ENCODE measurements at places on chromosomes 2 and 18.

DNA sequence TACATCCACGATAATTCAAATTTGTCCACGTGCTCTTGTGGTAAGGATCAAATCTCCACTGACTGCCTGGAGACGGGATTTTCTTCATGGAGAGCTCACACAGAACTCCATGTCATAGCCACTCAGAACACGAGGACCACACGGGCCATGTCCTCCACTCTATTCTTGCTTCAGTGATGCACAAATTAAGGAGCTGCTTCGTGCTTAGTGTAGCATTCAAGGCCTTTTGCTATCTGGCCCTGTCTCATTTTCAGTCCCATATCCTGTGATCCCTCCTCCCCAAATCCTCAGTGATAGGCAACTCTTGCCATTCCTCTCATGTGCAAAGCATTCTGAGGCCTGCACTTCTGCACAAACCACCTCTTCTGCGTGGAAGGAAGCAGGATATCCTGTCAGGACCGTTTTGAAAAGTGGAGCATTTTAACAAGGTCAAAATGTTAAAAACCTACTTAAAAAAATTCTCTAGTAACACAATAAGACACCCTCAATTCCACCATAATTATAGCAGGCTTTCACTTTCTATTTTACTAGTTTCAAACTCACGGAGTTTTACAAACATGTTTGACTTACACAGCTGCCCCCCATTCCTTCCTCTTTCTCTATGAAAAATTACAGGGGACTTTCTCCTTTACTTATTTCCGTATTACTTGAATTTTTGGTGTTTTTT lies 35.2 kb downstream of the ST3GAL5 start:
- no peak for DNase-seq

DNA sequence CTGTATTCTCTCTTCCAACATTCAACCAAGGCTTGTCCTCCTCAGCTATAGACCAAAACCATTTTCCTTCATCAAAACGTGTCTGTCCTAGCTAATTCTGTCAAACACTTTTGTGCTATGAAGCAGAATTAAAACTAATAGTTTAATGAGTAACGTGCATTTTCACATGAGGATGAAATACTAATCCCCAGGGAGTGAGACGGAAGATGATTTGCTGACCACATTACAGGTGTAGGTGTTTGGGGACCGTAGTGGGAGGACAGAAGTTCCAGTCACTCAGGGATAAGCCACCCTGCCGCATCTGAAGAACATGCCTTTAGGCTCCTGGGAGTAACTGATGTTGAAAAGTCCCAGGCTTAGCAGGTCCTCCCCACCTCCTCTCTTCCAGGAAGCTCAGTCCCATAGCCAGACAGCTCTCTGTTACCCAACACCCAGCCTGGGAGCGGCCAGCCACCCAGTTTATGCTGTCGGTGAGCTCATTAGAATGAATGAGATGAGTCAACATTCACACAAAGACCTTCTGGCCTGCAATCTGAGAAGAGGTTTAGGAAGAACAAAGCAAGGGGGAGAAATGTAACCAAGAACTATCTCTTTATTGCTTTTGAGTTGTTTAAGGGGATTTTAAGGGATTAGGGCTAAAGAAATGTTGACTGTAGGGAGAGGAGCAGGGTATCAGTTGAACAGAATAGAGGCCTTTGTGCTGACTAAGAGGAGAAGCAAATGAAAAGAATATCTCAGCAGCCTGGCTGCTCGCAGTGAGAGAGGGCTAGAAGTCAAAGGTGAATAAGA lies 122.5 kb downstream of the FOXI3 start:
- no peak for DNase-seq

GRCh38 chr2:18484625-18485024 lies 75.8 kb downstream of the RDH14 start:
- DNase-seq, result no peak

DNA sequence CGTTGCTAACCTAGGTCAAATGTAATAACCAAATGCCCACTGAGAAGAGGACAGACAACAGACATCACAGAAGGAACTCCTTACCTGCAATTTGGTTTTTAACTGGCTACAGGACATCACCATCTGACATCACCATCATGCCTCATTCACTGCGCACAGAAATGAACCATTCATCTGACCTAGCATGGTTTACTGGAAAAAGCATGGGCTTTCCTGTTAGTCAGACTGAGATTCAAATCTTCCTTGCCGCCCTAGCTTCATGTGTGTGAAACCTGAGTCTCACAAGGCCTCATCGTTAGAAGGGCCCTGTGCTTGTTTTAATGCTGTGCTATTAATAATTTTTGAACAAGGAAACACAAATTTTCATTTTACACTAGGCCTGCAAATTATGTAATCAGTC lies 1.1 kb upstream of the HIBCH start:
- DNase-seq, result no peak

DNA sequence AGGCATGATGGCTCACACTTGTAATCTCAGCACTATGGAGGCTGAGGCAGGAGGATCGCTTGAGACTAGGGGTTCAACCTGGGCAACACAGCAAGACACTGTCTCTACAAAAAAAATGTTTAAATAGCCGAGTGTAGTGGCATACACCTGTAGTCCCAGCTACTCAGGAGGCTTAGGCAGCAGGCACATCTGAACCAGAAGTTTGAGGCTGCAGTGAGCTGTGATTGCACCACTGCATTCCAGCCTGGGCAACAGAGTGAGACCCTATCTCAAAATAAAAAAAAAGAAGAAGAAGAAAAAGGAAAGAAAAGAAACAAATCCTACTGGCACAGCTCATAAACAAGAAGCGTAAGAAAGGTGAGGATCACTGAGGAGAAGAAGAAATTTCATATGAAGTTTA lies 19.9 kb downstream of the METTL4 start:
- DNase-seq, result no peak

- no peak for DNase-seq
These were observed 7.6 kb upstream of the ESPNL start for GRCh38 chr2:238092486-238093035.

DNA sequence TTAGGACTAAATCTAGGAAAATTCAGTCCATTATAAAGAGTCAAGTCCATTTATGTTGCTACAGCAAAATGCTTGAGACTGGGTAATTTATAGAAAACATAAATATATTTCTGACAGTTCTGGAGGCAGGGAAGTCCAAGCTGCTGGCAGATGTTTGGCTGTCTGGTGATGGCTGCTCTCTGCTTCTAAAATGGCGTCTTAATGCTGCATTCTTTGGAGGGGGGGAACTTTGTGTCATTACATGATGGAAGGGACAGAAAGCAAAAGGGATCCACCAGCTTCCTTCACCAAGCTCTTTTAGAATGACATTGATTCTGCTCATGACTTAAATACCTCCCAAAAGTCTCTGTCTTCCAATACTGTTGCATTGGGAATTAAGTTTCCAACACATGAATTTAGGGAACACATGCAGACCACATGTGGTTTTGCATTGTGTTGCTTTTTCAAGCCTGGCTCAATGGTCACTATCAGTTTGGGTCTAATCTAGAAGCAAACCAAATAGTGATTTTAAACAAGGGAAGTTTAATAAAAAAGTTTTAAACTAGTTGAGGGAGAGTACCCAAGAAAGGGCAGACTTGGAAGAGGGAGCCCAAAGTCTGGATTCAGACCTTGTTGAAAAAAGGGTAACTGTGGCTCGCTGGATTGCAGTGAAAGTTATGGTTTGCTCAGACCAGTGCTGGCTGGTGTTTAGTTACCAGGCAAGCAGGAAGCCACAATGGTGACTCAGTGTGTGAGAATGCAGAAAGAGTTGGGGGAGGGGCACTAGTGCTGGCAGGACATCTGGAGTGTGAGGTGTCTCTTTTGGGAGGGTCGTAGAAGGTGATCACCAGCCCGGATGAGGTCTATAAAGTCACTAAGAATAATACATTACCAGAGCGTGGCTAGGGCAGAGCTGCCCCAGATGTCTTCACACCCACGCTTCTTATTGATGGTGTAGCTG lies 30.8 kb downstream of the C18orf54 start:
- DNase-seq, result no peak

DNA sequence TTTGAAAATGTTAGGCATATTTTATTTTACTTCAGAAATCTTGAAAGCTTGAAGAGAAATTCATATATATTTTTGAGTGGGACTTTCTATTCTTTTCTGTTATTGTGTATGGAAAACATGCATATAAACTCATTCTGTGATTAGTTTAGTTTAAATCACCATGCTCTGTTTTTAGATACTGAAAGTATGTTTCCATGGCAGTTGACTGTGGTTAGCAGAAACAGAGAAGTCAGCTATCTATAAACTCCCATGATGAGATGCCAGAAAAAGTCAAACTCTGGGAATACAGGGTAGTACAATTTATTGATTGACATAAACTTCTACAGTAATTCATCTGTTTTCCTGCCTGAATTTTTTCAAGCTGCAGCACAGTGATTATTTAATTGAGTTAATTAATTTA lies 905.3 kb upstream of the VRK2 start:
- DNase-seq, result no peak

DNA sequence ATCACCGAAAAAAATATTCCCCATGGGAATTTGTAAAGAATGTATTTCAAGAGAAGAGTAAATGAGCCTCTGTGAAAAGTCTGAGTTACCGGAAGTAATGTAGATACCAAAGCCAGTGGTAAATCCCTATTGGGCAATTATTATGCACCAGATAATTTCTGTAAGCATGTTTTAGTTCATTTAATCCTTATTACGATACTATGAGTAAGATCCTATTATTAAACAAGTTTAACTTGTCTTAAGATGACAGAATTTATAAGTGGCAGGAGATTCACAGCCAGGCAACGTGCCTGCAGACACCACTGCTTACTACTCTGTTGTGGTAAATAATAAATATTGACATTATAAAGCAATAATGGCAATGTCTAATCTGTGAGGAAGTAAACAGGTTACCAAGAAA lies 280.8 kb upstream of the RGPD4 start:
- DNase-seq, result no peak

DNA sequence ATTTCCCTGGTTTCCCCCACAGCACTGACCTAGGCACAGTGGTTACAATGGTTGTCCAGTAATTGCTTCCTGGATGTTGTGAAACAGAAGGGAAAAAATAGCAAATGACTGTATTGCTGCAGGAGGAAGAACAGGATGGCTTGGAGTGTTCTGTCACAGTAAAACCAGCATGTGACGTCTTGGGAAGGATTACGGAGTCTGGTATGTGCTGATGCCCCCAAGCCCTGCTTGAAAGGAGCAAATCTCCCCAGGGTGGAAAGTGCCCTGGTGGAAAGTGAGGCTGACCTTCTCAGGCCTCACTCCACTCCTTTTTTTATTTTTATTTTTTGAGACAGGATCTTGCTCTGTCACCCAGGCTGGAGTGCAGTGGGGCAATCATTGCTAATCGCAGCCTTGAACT lies 7.8 kb downstream of the RAB11FIP5 start:
- DNase-seq, result no peak

GRCh38 chr18:55488473-55488872 lies 99.5 kb downstream of the TCF4 start:
- DNase-seq, result no peak

GRCh38 chr2:9565436-9566153 lies 10.0 kb upstream of the ADAM17 start:
- DNase-seq, result no peak

DNA sequence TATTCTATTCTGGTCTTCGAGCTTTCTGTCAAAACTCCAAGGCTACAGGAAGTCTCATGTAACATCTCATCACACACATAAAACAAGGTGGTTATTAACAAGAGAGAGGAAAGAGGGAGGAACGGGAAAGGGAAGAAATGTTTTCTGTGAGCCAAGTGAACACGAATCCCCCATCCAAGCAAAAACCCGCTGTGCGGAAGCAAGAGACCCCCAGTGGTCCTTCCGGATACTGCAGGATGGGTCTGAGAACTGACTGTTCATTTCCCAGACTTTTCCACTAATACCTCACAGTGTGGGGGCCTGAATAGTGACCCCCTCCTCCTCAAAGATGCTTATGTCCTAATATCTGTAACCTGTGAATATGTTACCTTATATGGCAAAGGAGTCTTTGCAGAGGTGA lies 19.0 kb upstream of the DIPK1C start:
- no peak for DNase-seq

DNA sequence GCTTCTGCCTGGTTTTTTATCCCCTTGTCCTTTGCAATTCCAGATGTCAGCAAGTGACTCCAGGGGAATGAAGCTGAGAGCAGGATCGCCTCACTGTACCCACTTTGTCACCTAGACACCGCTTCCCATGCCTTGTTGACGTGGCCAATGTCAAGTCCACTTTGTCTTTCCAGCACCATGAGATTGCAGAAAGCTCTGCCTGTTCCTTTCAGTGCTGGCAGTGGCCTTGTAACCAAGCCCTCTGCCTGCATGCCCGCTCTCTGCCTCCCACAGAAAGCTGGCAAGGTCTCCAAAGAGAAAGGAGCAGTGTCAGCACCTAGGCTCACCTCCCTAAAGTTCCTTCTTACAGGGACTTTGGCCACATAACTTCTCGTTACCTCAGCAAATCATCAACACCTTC lies 282.2 kb upstream of the ST6GAL2 start:
- DNase-seq, result no peak

DNA sequence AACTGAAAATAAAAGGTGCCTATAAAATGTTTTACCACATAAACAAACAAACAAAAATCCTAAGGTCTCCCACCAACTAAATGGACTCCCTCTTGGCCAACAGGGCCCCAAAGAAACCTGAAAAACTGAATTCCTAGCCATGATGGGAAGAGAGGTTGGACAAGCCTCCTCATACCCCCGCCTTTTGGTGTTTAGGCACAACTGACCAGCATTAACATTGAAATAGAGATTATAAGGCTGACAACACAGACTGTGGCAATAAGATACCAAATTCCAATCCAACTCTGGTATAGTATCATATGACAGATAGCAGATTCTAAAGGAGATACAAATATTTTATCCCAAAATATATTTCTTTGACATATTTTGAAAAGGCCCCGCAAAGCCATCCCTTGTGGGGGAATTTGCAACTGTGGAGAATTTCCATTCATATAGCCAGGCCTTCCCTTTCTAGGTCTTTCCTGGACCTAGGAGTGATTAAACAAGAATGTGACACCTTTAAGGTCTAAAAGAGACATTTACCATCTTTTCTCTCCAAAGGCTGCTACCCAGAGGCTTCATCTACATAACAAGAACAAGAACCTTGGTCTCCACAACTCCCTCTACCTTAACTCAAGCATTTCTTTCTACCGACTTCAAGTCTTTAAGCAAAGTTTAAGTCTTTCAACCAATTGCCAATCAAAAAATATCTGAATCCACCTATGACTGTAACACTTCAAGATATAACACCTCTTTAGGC lies 80.0 kb downstream of the CHN1 start:
- DNase-seq, result no peak

- no peak for DNase-seq
These were observed 48.1 kb downstream of the NPAS2 start for GRCh38 chr2:100868083-100868482.

DNA sequence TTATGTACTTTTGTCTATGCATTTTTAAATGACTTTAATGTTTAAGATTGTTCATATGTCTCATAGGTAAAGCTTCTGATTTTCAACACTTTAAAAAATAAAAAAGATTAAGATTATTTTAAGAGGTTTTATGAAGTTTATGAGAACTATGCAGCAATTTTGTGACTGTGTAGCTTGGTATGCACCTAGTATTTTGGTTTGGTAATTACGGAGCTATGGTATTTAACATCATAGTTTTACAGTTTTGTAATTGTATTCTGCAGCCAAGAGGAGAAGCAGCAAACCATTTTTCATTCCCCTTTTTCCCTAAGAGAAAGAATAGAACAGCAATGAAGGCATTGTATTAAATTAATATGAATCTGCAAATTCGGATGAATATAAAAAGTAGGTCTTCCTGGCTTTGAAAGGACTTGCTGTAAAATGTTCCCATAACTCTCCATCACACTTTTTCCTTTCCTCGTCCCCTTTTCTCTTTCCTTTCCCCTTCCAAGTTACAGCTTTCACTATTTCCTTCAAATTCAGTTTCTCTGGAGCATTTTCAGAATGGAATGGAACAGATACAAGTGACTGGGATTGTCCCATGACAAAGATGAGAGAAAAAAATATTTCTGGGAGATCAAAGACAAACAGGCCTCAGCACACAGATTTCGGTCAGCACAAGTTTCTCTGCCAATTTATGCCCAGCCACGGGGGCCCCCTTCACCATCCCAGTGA lies 26.1 kb upstream of the PIEZO2 start:
- no peak for DNase-seq

Measured in stimulated activated CD4-positive, alpha-beta T cell treated with anti-CD3 and anti-CD28 coated beads, Interleukin-15, amount 100 ng/mL, for 1 hour (primary cell).